Suppressor macrophage treated with lipopolysaccharide for 4 hours (primary cell): ENCODE measurements at places on chromosomes 7 and 10.

DNA sequence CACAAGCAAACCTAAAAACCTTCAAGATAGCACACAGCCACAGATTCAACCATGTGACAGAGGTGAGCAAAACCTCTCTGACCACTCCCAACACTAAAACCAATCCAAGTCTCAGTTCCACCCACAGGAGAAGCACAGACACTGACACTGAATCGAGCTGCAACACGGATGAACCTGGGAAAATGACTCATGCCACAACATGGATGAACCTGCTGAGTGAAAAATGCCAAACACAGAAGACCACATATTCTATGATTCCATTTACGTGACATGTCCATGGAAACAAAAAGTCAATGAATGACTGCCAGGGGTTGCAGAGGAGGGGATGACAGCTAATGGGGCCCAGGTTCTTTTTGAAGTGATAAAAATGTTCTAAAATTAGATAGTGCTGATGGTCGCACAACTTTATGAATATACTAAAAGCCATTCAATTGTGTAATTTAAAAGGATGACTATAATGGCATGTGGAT, 22.0 kb downstream of the CYTH3 start:
- no peak for DNase-seq

DNA sequence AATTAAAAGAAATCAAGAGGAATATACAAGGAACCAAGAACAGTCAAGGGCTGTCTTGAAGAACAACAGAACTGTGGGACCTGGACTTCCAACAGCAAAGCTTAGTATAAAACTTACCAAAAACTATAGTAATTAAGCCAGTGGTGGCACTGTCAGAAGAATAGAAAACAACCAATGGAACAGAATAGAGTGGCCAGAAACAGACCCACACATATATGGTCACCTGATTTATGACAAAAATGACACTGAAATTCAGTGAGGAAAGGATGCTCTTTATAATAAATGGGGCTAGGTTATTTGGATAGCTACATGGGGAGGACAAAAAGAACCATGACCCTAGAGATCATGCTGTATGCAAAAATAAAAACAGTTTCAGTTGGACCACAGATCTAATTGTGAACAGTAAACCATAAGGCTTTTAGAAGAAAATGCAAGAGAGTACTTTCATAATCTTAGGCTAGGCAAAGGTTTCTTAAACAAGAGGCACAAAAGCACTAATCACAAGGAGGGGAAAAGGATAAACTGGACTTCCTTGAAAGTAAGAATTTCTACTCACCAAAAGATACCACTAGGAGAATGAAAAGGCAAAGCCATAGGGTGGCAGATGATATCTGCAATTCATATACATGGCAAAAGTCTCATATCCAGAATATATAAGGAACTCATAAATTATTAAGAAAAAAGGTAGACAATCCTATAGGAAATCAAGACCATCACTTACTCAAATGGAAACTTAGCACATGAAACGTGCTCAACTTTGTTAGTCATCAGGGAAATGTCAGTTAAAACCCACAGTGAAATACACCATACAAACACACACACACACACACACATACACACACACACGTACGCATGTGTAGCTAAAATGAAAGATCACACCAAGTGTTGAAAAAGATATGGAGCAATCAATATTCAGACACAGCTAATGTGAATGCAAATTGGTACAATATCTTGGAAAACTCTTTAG, 20.8 kb downstream of the HYCC1 start:
- no peak for DNase-seq

DNA sequence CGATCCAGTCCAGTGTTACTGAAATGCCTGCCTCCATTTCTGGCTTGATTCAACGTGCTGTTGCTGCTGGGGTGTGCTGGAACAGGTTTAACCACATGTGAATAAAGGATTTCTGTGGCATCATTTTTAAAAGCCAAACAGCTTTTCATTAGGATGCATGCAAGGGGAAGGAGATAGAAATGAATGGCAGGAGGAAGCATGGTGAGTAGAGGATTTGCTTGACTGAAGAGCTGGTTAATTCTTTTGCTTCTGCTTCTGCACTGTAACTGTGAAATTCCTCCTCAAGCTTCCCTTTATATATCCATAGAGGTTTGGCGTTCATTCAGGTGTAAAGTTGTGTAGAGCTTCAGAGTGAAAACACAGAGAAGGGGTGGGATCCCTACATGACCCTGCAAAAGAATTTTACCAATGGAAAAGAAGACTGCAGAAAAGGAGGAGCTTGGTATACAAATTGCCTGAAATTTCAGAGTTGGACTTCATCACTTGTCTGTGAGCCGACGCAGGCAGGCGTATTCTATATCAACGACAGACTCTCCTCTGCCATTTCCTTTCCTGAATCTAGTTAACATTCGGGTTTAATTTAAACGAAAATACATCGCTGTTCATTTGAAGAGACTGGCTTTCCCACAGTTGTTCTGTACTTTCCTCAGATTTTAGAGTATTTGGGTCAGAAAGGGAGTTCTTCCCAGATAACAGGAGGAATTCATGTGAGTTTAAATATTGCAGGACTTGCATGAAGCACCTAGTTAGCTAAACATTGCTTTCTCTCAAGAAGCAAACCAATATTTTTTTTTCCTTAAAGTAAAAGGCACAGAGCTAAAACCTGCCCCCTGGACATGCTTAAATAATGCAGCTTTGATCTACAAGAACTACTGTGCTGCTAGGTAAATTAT, at the start of gene SOSTDC1:
Gene SOSTDC1, minus strand, starts transcription at position 270 of the 893 bp plus-strand sequence. Its CDS starts 70 bp downstream, at position 200.
- no peak for DNase-seq

DNA sequence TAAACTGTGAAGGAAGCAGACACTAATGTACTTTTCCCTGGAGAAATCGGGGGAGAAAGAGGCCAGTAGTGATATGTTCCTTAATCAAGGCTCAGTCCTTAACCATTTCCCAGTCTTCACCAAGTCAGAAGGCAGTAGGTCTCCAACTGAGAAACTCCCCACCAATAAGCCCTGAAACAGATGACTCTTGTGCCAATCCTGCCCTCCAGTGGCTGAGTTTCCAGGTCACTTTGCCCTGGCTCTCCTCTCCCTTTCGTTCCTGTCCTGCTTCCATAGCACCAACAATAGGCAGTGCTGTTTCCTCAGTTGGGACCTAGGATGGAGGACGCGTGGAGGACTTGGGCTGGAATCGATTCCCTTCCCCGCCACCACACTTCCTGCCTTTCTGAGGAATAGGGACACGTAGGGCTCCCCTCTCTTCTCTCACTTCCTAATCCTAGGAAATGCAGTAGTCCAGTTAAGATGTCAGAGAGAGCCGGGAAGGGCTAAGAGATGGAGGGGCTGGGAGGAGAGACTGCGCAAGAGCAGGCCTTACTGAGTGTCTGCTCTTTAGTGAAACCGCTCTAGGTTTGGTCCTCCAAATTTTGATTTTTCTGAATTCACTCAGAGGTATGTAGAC, 23.4 kb downstream of the ATOH7 start:
- peak; percentile 74 for DNase-seq

- DNase-seq: no peak
These were observed 159.3 kb downstream of the LCOR start for GRCh38 chr10:96991313-96991841.

GRCh38 chr10:60591119-60591518, 187.2 kb upstream of the CDK1 start:
- DNase-seq: no peak

DNA sequence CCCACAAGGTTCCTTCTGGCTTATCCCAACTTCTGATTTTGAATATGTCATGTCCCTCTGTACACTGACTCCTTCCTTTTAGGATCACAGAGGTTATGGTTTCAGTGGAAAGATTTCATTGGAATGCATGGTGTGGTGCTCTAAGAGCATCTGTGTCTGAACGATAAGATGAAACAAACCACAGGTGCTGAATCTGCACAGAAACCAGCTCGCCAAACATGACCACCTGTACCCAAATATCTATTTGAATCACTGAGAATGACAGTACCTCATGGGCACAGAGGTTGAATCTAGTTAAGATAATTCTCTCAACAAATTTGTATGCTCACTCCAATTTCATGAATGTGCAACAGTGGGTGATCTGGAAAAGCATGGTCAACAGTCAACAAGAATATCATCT, 105.3 kb downstream of the DGKI start:
- DNase-seq: no peak

- no peak for DNase-seq
These were observed 14.3 kb downstream of the TACR2 start for GRCh38 chr10:69402386-69402785.

DNA sequence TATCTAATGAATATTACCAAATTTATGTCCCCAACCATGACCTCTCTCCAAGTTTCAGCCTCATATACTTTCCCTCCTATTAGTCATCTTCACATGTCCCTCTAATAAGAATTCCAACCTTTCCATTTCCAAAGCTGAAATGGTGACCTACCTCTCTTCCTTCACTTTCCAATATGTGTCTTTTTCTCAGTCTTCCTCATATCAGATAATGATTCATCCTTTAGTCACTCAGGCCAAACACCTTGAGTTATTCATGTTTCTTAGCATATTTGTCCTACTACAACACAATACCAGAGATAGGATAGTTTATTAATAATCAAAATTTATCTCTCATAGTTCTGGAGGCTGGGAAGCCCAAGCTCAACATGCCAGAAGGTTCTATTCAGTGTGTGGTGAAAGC, 318.5 kb upstream of the ZWINT start:
- no peak for DNase-seq

DNA sequence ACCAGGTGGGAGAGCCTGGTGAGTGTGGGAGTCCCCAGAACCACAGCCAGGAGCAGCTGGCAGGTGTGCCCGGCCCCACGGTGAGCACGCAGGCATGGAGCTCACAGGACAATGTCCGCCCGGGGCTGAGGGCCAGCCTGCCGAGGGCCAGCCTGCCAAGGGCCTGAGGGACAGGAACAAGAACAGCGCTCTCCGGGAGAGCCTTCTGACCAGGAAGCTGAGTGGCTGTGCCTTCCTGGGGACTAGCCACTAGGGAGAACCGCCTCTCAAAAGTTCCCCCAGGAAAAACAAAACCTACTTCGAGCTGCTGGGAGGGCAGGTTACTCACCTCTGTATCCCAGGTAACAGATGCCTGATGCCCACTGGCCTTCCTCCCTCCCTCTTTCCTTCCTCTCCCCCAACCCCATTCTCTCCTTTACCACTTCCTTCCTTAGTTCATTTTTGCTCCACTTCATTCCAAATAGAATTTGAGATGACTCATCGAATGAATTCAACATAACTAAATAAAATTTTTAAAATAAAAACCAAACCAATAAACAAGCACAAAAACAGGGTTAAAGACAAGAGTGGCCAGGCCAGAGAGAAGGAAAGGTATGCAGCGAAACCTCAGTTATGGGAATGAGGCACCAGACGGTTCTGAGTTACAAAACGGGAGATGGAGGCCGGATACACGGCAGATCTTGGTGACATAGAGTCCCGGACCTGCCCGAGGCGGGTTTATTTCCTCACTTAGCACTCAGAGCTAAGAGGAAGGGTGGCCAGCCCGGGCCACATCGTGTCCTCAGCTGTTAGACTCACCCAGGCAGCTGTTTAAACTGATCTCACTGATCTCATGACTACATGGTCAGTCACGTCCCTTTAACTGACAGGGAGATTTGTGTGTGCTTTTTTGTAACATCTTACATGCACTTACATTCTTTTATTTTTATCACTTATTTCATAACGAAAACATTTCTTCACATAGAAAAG, 128.5 kb downstream of the TNS3 start:
- peak; percentile 95 for DNase-seq

DNA sequence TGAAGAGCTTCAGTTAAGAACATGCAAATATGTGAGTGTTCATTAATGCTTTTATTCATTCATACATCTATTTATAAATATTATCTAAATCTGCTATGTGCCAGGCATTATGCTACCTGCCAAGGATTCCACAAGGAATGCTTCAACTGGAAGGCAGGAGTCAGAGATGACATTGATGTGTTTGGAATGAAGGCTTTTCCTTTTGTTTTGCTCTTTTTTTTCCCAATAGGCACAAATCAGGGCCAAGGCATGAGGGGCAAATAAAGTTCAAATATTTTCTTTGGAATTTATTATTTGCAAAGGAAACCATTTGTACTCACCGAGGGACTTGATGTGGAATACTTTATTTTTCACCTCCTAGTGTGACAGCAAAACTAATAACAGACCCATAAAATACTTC, 530.3 kb downstream of the ARL4A start:
- DNase-seq: no peak

DNA sequence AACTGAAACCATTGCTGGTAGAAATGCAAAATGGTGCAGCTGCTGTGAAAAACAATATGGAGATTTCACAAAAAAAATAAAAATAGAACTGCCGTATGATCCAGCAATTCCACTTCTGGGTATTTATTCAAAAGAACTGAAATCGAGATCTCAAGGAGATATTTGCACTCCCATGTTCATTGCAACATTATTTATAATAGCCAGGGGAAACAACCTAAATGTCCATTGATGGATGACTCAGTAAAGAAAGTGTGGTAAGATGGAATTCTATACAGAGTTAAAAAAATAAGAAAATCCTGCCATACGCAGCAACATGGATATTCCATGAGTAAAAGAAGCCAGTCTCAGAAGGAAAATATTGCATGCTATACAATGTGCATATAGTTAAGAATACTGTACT, 290.6 kb upstream of the GHITM start:
- DNase-seq: no peak

DNA sequence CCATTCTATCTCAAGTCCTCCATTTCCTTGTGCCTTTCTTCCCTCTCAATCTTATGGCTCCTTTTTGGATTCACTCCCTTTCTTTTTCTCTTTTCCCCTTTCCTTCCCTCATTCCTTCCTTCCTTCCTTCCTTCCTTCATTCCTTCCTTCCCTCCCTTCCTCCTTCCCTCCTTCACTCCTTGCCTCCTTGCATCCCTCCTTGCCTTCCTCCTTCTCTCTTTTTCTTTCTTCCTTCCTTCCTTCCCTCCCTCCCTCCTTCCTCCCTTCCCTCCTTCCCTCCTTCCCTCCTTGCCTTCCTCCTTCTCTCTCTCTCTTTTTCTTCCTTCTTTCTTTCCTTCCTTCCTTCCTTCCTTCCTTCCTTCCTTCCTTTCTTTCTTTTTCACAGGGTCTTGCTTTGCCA, 120.1 kb downstream of the SAMD9 start:
- DNase-seq: no peak

DNA sequence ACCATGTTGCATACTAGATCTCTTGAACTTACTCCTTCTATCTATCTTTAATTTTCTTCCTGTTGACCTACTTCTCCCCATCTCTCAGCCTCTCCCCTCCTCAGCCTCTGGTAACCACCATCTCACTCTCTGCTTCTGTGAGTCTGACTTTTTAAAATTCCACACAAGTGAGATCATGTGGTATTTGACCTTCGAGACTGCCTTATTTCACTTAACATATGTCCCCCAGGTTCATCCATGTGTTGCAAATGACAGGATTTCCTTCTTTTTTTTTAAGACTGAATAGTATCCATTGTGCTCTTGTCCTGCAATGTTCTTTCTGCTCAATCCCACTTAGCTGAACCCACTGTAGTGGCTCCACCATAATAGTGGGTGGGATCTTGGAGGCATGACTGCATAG, 51.4 kb upstream of the DNAJC1 start:
- no peak for DNase-seq

- DNase-seq: no peak
These were observed 14.7 kb downstream of the TAS2R40 start for GRCh38 chr7:143236408-143236990.

DNA sequence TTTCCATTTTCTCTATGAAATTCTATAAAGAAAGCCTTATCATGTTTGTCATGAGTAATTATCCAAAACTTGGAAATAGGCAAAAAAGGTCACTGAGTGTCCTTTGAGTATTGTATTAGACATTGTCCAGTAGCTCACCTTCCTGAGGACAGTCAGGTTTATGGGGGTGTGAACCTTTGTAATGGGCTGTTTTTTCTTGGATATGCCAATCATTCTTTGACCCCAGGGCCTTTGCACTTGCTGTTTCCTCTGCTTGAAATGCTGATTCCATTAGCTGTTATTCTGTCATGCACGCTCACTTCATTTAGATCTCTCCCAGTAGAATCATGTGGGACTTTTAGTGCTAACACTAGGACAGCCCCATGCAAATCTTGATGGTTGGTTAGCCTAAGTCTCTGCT, 4.9 kb downstream of the CCDC172 start:
- DNase-seq: no peak
